Renal cortex interstitium (tissue), 15 donors: ENCODE measurements at places on chromosomes 16 and 17.
A peak's percentile ranks its signal among the peaks of the same experiment; 100 is the strongest.

- DNase-seq: no peak
These were observed 63.5 kb upstream of the GPR139 start for GRCh38 chr16:20137194-20137593.

GRCh38 chr16:19812986-19813385 is 71.7 kb downstream of the GPRC5B start:
- no peak for DNase-seq

DNA sequence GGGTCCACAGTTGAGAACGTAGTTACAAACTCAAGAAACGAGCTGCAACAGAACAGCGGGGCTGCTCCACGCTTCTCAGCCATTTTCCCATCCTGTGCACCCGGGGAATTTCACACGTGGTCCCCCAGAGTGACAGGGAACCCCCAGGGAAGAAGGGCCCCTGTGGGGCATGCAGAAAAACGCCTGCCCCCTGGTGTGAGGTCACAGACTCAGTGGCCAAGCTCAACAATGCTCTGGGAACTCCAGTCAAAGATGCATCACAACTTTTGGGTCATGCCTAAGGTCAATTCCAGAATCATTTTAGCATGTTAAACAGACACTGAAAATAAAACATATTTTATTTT is 115.4 kb downstream of the ZNF778 start:
- no peak for DNase-seq

- no peak for DNase-seq
These were observed 10.1 kb downstream of the DRC3 start for GRCh38 chr17:17982801-17983200.

- no peak for DNase-seq
These were observed 3.1 kb downstream of the SLC25A39 start for GRCh38 chr17:44321246-44322120.

- no peak for DNase-seq
These were observed 7.9 kb upstream of the SCNN1G start for GRCh38 chr16:23174622-23175021.

DNA sequence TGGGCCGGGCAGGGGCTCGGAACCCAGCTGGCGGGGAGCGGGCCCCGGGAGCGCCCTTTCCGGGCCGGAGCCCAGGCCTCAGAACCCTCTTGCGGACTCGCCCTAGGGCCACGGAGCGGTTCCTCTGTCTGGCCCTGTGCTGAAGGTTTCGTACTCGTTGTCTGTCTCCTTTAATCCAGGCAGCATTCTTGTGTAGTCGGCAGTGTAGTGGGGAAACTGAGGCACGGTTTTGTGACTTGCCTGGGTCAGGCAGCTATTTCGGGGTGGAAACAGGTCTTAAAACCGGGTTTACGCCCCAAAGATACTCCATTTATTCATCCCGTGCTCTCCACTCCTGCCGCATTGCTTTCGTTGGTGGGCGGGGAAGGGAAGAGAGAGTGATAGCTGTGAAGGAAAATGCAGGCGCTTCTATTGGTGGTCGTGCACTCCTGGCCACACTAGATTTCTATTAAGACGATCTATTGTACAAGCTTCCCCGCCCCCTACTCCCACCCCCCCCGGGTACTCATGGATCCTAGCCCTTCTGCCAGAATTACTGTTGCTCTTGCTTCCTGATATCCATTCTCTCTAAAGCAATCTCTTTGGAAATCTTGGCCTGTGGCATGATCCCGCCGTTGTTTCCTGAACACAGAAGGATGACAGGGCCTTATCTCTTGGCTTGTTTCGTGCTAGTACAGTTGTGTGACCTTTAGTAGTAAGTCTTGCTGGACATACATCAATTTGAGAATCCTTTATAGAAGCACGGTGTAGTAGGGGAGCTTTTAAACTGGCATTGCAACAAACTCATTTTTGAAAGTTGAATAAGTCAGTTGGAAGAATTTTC is 751 bp downstream of the DCAF7 start:
- peak; percentile 36 for DNase-seq

DNA sequence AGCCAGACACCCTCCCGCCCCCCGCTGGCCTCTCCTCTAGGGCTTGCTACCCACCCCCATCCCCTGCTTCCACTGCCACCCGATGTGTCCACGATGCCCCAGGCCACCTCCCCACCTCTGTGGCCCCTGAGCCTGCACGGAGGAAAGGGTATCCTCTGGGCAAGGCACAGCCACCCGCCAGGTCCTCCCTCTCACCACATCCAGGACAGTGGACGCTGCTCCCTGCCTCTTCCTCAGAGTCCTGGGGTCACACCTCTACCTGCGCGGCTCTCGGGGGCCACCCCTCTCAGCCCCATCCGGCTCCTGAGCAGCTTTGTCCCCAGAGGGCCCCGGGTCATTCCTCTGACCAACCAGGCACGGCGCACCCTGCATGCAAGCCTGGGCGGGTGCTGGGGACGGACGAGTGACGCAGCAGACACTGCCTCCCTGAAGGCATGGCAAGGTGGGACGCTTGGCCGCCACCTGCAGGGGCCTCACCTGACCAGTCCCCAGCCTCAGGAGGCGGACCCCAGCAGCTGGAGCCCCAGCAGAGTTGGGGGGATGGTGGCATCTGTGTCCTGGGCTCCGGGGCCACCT is 24.8 kb downstream of the FLYWCH1 start:
- no peak for DNase-seq

DNA sequence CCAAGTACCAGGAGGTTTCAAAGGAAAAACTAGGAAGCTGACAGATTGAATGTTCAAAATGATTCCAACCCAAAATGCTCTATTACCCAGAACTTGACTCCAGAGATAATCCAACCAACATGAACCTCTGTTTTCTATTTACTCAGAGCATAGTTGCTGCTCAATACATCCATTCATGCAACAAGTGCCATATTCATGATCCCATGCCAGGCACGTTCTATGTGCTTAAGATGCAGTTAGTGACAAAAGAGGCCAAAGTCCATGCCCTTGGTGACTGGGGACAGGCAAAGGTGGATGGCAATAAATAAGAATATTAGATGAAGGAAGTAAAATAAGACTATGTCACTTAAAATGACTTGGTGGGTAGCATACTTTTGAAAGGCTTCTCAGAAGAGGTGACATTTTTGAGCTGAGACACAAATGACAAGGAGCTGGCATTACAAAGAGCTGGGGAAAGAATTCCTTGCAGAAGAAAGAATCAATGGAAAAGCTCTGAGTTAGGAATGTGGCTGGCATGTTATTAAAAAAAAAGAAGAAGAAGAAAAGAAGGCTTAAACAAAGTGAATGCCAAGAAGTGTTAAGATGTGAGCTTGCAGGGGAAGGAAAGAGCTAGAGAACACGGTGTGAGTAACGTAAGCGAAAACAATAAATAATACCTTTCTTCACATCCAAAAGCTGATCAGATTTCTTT is 34.5 kb downstream of the TOX3 start:
- no peak for DNase-seq

DNA sequence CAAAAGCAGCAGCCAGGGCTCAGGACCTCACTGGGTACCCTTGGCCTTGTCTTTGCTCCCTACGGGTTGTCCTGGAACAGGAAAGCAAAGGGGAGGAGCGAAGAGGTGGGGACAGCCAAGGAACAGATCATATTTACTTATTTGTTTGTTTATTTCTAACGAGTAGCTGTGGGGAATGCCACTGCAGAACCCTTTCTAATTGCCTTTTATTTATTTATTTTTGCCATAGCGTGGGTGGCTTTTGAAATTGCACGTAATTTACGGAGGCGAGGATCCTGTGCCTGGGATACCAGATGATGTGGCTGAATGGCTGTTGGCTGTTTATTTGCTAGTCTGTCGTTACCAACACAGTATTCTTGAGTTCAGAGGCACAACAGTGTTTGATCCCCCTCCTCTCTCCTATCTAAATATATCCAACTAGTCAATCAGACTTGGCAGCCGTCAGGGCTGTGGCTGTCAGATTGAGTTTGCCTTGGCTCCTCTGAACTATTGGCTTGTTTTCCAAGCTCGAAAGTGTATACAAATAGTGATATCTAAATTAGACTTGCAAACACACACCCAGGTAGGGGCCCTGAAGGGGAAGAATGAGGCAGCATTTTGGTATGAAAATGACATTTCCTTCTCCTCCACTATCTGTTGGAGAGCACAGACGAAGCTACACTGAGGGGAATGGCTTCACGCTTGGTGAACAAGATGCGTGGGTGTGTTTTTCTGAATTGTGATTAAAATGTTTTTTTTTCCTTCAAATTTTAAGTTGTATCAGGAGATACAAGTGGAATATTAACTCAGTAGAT is 110.4 kb downstream of the MSI2 start:
- no peak for DNase-seq

- DNase-seq: peak; percentile 41
These were observed 8.8 kb upstream of the CEP112 start for GRCh38 chr17:66200685-66201092.

GRCh38 chr17:27199948-27200347 is 94.0 kb upstream of the WSB1 start:
- DNase-seq: no peak

DNA sequence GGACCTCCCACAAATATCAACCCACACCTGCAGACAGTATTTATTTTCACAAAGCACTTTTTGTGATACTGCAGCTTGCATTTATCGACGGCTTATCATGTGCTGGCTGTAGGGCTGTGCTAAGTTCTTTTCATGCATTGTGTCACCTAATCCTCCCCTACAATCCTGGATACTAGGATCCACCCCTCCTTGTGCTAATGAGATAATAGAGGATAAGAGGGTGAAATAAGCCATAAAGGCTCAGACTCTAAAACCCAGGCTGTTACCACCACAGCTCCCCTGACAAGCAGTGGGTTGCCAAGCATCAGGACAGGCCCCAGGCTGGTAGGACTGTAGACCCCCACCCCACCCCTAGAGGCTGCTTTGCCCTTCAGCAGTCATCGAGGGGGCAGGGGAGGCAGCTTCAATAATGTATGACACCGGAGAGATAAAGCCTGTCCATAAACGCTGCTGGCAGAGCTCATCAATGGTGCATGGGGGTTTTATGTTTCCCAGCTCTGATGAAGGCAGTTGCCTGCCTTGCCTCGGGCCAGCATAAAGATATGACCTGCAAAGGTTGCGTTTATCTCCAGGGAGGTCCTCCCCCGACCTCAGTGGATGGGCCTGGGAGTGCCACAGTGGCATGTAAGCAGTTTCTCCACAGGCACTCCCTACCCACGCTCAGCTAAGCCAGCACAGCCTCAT is 73.9 kb upstream of the C16orf82 start:
- DNase-seq: no peak

- no peak for DNase-seq
These were observed 52.6 kb downstream of the C16orf95 start for GRCh38 chr16:87264634-87265033.

GRCh38 chr17:62163847-62164246 is 98.8 kb upstream of the MED13 start:
- no peak for DNase-seq

- no peak for DNase-seq
These were observed 11.0 kb upstream of the MVD start for GRCh38 chr16:88673716-88674379.

GRCh38 chr16:49469311-49469670 is 95.7 kb downstream of the C16orf78 start:
- DNase-seq: no peak

DNA sequence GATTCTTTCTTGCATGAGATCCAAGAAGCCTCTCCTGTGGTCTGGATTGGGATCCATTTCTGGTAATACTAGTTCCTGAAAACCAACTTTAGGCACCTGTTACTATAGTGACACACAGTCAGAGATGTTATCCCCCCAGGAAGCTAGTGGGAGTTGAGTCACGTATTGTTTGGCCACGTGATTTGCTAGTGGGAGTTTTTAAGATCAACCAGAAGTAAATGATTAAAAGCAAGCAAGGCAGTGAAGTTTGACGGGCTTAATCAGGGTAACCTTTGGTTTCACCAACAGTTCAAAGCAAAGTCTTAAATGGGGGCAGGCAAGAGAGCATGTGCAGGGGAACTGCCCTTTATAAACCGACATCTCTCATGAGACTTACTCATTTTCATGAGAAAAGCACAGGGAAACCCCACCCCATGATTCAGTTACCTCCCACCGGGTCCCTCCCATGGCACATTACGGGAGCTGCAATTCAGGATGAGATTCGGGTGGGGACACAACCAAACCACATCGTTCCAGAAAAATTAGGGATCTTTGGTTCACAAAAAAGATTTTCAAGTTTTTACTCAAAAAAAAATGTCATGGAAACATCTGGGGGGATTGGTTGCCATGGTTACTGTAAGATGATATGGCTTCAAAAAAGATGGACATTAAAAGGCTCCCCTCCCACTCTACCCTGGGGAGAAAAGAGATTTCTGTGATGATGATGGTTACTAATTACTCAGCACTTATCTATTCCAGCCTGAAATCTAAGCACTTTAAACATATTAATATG is 483.1 kb upstream of the ERCC4 start:
- DNase-seq: peak; percentile 44

- no peak for DNase-seq
These were observed 62.7 kb downstream of the KNOP1 start for GRCh38 chr16:19655242-19655777.

DNA sequence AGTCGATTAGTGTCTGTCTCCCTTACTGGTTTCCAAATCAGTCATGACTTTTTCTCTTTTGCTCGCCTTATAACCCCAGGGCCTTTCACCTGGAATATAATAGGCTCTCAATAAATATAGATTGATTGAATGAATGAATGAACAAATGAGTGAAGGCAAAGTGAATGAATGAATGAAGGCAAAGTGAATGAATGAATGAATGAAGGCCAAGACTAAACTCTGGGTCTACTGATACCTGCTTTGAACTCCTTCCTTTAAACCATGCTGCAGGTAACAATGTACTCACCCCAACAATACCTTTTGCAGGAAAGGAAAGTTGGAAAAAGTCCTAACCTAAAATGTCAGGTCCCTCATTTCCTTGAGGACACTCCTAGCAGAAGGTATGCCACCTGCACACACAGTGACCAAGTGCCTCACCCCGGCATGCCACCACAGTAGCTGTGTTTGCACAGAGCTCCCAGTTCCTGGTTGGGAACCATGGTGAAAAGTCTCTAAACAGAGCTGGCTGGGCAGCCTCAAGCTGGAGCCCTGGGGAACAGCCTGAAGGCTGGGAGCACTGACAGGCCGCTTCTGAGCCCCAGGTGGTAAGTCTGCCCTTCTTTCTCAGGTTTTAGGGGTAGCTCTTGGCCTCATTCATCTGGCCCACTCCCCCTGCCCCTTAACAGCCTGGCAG is 42.7 kb upstream of the ANKFN1 start:
- no peak for DNase-seq

DNA sequence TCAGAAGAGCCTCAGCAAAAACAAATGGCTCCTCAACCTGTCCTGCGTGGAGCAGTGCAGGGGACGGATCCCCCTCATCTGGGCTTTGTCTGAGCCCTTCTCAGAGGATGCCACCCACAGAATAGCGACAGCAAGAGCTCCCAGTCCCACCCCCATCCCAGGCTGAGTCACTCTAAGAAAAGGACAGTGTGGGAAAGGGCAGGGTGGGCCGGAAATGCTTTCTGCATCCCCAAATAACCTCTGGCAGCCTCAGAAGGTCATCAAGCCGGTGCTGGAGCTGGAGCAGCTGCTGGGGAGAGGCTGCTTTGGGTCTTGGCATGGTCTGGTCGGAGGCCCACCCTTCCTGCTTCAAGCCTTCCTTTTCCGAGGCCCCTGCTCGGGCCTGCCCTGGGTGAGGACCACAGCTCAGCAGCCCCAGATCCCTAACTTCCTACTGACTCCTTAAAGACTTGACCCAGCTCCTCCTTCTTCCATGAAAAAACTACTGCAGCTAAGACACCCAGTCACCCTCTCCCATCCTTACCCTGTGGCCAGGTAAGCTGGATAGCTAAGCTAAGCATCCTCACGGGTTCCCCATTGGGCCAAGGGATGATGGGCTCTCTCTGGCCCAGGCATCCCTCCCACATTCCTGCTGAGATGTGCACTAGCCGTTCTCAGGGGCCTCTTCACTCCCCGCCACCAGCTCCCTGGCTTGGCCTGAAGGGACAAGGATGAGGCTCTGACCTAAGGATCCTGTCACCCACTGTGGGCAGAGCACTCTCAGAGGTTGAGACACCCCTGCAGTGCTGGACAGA is 8.7 kb downstream of the SLC12A4 start:
- DNase-seq: no peak
